ENCODE measurements at places on chromosomes 7 and 10.

DNA sequence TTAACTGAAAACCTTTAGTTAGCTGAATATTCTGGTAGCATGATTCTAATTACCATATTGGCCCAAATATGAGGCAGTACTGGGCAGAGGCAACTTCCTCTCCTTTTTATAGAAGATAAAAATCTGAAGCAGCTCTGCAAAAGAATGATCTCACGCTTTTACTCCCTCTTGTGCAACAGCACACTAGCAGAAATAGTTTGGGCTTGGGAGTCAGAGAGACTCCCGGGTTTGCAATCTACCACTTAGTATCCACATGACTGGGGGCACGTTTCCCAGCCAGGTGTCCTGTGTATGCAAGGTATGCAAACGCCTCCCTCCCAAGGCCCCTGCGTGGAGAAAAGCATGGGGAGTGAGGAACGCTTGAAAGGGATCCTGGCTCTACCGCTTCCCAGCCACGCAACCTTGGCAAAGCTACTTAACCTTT is 47.2 kb upstream of the RHEB start:
- DNase-seq = no peak

DNA sequence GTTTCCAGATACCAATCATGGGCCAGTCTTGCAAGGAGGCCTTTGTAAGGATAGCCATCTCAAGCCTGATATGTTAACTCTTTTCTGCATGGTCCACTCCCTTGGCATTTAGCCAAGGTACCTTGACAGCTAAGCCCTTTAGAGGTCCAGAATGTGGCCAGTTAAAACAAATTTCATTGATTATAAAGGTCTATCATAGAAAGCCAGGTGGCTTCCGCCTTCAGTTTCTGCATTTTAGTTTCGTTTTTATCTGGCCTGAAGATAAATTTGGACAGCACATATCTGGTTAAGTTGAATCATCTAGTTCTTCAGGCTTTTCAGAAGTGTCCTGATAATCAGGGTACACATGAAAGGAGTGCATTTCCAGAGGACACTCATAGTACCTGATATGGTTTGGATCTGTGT is 30.7 kb downstream of the ANKIB1 start:
- no peak for DNase-seq

- DNase-seq = no peak
Observed at GRCh38 chr7:130091999-130092398, 21.7 kb downstream of the KLHDC10 start.

DNA sequence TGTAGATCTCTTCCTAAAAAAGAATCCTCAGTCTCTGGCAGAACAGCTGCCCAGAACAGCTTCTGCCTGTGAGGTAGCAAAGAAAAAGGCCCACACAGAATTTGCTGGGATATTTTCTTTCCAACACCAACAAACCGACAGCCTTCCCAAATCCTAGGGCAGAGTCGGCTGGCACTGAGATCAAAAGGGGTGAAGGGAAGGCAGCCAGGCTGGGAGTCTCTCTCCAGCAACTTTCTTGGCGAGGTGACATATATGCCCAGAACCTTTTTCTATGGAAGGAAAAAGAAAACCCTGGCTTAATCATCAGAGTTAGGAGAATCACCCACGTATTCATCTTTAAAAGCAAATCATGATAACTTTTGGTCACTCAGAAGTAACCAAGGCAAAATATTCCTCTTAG is 279.6 kb downstream of the DNAJB6 start:
- no peak for DNase-seq

- no peak for DNase-seq
Observed at GRCh38 chr10:59791601-59792000, 38.3 kb upstream of the MRLN start.

DNA sequence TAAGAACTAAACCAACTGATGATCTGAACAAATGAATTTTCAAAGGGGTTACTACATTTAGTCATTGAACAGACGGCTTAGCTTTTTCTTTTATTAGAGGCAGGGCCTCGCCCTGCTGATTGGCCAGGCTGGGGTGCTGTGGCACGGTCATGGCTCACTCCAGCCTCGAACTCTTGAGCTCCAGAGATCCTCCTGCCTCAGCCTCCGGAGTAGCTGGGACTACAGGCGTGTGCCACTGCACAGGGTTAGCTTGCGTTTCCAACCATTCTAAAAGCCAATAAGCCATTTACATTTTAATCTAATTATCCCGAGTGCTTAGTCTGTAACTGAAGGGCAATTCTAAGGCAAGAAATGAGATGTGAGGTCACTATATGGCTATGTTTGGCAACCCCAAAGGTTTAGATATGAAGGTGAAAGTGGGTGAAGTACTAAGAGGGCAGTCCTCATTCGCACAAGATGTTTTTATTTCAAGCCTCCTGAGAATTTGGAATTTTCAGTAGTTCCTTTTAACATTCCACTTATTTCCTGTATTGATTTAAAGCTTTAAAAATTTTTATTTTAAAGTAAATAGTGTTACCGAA is 1.6 kb upstream of the CDK13 start:
- DNase-seq = no peak

DNA sequence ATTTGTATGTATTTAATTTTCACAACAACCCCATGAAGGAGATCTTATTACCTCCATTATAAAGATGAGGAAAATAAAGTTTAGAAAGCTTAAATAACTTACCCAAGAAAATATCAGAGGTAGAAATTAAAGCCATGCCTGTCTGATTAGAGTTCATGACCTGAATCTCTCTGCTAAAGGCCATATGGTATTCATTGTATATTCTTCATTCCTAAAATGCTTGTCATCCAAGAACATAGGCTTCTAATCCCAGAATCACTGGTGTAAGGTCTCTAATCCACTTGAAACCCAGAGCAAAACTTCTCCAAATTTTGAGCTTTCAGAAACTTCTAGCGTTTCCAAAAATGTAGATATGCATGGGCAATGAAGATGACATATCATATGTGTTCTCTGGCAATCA is 72.3 kb upstream of the YAE1 start:
- DNase-seq = no peak

DNA sequence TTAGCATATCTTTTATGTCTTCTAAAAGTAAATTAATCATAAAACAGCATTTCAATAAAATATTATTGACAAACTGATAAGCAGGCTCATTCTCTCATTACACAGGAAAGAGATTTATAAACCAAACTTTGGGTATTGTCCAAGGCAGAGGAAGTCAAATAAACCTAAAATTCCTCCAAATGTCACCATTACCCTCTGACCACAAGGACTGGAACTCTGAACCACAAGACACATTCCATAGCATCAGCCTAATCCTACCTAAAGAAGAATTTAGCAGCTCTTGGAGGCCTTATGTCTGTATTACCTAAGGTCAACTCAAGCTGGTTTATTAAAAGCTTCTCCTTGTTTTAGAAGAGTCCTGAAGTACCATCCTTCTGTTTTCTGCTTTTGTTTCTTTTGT is 82.4 kb upstream of the SLC13A1 start:
- DNase-seq = no peak

DNA sequence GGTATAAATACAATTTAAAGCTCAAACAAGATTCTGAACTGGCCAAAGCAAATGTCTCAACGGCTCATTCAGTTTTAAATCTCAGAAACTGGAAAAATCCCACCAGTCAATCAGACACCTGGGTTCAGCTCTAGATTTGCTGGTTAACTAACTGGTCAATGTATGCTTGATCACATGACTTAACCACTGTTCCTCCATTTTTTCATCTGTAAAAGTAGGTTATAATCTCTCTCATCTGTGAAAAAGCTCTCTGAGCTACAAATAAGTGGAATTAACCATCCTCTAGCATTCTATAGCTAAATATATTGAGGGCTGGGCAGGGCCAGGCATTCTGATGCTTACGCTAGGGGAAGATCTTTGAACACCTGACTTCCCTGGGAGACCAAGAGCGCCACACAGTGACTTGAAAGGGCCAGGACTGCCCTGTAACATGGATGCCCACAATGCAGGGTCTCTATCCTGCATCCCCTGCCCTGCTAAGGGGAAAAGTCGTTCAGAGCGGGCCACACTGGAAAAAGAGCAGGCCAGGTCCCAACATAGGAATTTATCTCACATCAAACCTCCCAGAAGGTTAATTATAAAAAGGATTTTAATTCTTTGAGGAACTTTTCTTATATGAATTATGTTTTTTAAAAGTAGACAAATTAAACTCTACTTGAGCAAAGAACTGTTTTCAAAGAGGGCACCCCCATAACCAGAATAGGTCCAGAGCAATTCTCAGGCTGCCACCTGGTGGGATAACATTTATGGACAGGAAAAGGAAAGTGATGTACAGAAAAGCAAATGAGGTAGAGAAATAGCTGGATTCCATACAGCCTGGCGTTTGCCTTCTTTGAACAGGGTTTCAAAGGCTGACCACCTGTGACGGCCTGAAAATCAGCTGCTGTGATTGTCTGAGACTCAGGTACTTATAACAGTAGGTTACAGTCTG is 1.8 kb downstream of the RP9 start:
- DNase-seq = no peak

DNA sequence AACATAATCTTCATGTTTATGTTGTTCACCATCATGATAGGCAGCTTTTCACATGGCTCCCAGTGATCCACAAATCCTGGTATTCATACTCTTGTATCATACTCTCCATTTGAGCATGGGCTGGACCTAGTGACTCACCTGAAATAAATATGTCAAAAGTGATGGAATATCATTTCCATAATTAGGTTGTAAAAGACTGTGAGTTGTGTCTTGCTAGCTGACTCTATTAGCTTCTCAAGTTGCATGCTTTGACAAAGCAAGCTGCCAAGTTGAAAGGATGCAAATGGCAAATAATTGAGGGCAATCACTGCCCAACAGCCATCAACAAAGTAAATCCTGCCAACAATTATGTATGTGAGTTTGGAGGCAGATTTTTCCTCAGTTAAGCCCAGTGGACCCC is 300.4 kb downstream of the AHR start:
- DNase-seq = no peak

- no peak for DNase-seq
Observed at GRCh38 chr10:14953424-14954000, 384 bp downstream of the DCLRE1C start.

GRCh38 chr7:37508118-37508517 is 59.5 kb upstream of the ELMO1 start:
- DNase-seq = no peak

GRCh38 chr10:129058664-129059155 is 408.3 kb upstream of the MGMT start:
- DNase-seq = no peak
